Fibroblast of skin of back (primary cell): ENCODE measurements at places on chromosomes 5 and 9.
A peak's percentile ranks its signal among the peaks of the same experiment; 100 is the strongest.

- DNase-seq, result no peak
Observed at GRCh38 chr5:171226864-171227263, 82.2 kb upstream of the TLX3 start.

- DNase-seq, result peak; percentile 23
Observed at GRCh38 chr9:76652894-76653293, 111.3 kb upstream of the PCA3 start.

GRCh38 chr9:73239570-73240265, 88.1 kb downstream of the ANXA1 start:
- DNase-seq, result no peak

DNA sequence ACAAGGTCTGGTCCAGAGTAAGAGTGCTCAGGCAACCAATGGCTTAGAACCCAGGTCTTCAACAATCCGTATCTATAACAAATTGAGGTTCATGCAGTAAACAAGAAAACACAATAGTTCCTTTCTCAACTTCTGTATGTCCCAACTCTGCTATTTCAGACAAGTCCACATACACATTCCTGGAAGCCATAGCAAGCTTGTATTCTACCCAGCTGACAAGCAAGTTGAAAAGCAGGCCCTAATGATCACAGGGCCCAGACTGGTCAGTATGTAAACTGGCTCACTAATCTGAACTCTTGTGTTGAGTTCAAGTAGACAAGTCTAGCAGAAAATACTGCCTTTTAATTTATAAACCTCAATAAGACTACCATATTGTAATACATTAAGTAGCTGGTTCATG, 26.9 kb downstream of the FNIP1 start:
- no peak for DNase-seq

DNA sequence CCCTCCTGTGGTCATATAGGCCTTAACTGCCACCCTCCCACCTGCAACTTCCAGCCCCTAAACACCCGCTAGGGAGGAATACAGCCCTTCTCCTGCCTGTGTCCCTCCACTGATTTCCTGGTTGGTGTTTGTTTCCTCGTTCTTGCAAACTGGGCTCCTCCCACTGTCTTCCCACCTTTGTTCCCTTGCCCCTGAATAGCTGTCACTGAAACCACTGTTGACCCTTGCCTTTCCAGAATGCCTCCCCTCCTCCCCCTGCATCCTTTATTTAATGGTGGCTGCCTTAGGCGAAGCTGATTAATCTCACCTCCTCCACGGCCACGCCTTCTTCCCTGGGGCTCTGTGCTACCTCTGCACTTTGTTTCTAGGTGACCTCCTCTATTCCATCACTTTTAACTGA, 626.7 kb downstream of the BNC2 start:
- DNase-seq, result no peak

DNA sequence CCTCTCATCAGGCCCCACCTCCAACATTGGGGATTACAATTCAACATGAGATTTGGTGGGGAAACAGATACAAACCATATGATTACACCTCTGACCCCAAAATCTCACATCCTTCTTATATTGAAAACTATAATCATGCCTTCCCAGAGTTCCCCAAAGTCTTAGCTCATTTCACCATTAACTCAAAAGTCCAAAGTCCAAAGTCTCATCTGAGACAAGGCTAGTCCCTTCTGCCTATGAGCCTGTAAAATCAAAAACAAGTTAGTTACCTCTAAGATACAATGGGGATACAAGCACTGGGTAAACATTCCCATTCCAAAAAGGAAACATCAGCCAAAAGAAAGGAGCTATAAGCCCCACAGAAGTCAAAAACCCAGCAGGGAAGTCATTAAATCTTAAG, 26.8 kb upstream of the ARSB start:
- DNase-seq, result no peak
